Esophagus mucosa (tissue), 1 donor: ENCODE measurements at places on chromosomes 1 and 21.
A peak's percentile ranks its signal among the peaks of the same experiment; 100 is the strongest.

DNA sequence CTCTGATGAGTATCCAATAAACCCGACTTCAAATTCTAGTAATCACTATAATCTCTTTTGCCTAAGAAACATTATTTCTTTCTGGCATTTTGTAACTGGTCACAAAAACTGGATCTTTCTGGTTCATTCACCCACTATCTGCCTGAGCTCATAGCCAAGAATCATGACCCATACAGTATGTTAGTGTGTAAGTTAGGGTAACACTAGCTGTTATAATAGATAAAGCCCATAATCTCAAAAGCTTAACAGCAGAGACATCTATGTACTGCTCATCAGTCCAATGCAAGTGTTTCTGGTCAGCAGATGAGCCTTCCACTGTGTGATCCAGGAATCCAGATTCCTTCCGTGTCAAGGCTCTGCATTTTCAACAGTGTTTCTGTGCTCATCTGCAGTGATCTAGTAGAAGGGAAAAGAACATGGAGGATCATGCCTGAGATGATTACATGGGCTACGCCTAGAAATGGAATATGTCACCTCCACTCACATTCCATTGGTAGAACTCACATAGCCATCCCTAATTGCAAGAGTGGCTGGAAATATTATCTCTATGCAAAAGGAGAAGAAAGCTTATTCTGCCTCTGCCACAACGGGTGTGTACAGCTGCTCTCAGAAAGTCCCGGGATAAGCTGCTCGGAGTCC is 27.7 kb downstream of the RRAGC start:
- no peak for ATAC-seq

DNA sequence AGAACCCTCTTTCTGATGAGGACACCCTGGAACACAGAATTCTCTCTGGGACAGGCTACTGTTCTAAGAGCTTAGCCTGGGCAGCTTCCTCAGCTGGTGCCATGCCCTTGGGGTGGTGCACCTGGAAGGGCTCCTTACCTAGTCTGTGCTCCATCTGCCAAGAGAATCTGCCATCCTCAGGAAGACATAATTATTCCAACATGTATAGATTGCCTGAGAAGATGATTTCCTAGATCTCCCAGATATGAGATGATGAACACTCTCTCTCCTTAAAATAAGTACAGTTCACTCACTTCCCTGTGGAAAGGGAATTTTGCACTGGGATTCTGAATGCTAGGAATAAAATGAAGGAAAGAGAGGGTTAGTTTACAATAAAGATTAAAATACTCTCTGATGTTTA is 87.6 kb downstream of the NENF start:
- no peak for ATAC-seq

DNA sequence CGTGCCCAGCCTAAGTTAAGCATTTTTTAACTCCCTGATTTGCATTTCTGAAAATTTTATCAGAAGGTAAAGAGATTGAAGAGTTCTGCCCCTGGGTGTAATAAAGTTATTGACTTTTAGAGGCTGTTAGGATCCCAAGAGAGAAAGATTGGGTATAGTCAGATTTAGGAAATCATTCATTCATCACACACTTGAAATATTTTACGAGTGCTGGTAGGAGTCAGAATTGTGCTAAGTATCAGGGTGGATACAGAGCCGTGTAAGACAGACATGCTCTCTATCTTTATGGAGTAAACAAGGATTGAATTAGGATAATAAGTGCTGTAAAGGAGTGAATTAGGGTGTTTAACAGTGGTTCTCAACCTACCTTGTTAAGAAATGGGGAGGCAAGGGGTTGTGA is 3.0 kb downstream of the SZT2 start:
- no peak for ATAC-seq

GRCh38 chr21:24456358-24456757 is 1150.9 kb downstream of the MRPL39 start:
- no peak for ATAC-seq

- no peak for ATAC-seq
Measured at GRCh38 chr1:84301785-84302385, 377 bp downstream of the SAMD13 start.

- ATAC-seq: no peak
Measured at GRCh38 chr1:52473039-52473438, 68.6 kb downstream of the PRPF38A start.

GRCh38 chr1:109161858-109162606 is 48.1 kb downstream of the ELAPOR1 start:
- peak; percentile 78 for ATAC-seq

DNA sequence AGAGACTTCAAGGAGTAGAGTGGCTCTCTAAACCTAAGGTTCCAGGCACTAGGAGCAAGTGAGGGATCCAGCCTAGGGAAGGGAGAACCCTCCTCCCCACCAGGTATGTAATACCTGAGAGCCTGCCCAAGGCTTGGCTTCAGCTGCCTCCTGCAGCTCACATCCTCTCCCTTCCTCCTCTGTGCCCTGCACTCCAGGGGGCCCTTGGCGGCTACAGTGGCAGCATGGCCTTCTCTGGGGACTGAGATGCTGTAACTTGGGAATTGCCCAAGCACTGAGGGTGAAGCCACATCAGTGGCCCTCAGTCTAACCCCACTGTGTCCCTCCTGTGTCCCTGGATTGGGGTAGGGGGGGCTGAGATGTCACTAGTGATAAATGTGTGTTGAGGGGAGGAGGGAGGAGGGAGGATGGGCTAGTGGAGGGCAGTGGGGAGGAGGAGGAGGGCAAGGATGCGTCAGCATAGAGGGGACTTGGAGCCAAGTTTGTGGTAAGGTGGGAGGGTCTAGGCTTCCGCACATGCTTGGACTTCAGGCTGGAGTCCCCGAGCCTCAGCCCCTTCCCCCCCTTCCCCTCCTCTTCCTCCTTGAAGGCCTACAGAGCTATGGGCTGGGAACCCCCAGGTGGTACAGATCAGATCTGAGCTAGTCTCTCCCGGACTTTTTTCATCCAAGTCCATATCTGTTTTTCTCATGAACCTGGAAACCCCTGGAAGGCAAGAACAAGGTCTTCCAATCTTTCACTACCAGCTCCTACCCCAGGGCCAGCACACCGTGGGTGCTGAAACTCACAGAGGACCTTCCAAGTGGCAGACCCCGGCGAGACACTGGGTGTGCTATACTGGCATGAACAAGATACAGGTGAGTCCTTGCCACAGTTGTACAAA is 17.5 kb downstream of the COL9A2 start:
- no peak for ATAC-seq

DNA sequence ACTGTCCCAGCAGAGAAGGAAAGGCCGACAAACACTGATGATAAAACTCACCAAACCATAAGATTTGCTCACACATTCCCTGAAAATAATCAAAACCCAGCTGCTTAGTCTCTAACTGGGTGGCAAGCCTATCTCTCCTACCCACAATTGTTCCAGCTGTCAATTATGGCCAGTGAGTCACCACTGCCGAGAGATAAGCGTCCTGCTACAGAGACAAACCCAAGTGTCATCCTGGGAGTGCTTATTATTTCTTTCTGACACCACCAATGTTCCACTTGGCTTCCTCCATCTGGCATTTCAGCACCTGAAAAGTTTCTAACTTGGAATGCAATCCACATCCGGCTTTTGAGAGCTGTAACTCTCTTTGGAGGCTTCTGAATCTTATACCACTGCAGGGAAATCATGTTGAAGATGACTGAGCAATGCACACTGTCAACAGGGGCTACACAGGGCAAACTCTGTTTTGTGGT is 51.5 kb upstream of the VAV3 start:
- ATAC-seq: no peak

GRCh38 chr1:167881069-167881468 is 32.9 kb downstream of the ADCY10 start:
- ATAC-seq: no peak

DNA sequence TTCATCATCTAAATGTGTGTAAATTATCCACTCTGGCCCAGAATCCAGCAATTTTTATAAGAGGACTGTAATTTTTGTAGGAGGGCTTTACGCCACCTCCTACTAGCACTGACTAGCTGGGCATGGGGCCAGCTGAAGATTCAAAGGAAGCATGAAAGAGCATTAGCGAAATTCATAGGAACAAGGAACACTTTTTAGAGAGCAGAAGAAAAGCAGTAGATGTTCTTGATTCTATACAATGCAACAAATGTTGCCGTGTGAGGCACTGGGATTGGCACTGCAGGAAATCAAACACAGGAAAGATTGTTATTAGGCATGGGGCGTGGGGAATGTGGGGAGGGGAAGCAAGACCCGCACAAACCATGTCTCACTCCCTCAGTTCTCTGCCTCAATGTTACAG is 58.4 kb upstream of the PARP1 start:
- no peak for ATAC-seq

DNA sequence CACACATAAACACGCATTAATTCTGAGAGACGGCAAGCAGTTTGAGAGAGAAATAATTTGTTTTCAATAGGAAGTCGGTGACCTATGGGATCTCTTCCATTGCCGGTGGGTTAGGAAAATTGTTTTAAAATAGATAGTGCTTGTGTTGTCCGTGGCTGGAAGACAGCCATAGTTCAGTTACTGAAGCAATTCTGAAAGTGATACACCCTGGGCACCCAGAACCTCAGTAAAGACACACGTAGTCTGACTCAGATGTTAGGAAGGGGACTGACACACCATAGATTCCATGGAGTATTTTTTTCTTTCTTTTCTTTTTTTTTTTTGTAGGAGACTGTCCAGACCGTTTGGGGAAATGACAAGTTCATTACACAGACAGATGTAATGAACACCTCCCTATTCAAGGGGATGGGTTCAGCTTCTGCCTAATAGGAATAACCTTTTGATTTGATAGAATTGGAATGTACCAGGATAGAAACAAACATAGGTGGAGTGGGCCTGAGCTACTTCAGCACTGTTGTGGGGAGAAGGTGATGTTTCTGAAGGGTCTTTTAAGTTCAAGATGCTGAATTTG is 1.6 kb downstream of the C1orf21 start:
- ATAC-seq: peak; percentile 41

GRCh38 chr1:226481133-226481532 is 67.4 kb upstream of the STUM start:
- ATAC-seq: no peak
